PC-3 (cell line): ENCODE measurements at places on chromosomes 7 and 10. TPM values are rescaled to one million over a fixed set of nuclear protein-coding genes. Genes with fewer than 3 reads are reported as not detected.

DNA sequence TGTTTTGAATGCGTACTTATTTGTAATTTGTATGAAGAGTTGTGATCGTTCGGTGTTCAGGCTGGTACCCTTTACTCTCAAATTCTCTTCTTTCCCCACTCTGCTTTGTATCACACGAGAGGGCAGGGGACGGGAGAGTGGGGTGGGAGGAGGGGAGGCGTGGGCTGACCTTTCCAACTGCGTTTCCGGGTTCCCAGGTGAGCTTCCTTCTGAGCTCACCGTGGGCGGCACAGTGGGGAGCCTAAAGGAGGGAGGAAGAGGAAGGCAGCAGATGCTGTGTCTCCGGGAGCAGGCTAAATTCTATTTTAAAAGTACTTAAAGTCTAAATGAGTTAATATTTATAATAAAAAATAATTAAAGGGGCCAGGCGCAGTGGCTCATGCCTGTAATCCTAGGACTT, 7.4 kb upstream of the XRCC2 start:
- no peaks in the 10 kb centered on the region for H3K4me1 ChIP-seq
- H3K4me3 ChIP-seq = no peak overlapping the region
- no peaks in the 10 kb centered on the region for H3K27me3 ChIP-seq
- no peaks in the 10 kb centered on the region for H3K36me3 ChIP-seq

The IL15RA gene
- total RNA-seq = 4.4 and 5.9 TPM in 2 replicates

DNA sequence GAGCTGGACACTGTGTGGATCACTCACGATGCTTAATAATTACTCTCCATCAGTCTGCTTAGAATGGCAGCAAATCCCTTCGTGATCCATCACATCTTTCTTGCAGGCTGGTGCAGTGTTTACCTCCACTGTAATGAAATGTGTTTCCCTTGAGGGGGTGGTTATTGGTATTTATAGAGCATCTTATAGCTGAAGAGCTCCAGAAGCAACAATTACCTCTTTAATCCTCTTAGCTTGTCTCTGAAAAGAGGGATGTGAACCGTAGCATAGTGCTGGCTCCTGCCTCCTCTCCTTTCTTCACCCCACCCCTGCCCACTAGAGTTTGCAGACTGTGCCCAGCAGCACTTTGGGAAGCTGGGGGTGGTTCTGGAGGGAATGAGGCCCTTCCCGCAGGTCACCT, 132.6 kb downstream of the CAMK1D start:
- H3K4me3 ChIP-seq = no peak overlapping the region
- DNase-seq = no peak
- no peak overlapping the region for H3K27ac ChIP-seq

- H3K4me1 ChIP-seq = no peaks in the 10 kb centered on the region
- H3K27ac ChIP-seq = no peak overlapping the region
- no peaks in the 10 kb centered on the region; the same call in 1 of the 2 replicates for H3K36me3 ChIP-seq
- DNase-seq = no peak
Observed at GRCh38 chr7:117210908-117211307, 112.0 kb downstream of the WNT2 start.

DNA sequence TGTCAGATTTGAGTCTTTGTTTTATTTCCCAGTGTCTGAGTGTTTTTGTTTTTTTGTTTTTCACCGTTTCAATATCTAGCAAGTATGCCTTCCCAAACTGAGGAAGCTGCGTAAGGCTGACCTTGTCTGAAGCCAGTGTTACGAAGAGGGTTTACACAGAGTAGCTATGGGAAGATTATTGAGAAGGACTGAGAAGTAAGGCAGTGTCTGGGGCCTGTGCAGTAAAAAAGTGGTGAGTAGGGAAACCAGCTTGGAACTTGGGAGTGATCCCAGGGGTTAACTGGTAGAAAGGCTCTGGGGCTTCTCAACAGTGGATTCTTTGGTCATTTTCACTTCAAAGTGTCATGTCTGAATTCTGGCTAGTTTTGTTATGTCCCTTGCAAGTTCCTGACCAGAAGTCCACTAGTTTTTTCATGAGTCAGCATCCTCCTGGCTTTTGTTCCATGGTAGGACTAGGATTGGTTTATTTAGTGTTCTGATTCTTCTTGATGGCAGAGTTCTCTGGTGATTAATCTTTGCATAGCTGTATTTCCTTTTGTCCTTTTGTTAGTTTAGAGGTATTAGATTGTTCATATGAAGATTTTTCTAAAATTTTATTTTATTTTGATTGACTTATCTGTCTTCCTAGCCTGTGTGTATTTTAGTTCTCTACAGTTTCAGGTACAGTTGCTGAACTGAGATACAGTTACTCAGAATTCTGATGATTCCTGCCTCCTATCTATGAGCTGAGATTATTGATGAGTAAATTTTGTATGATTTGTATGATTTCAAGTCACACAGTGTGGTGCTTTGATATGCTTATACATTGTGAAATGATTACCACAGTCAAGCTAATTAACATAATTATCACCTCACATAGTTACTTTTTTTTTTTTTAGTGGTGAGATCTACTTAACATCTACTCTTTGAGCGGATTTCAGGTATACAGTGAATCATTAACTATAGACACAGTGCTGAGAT, 19.0 kb downstream of the GARS1 start:
- H3K4me3 ChIP-seq = no peak overlapping the region
- H3K27me3 ChIP-seq = no peaks in the 10 kb centered on the region
- H3K4me1 ChIP-seq = no peaks in the 10 kb centered on the region
